ENCODE measurements at places on chromosomes 13 and 19.
A peak's percentile ranks its signal among the peaks of the same experiment; 100 is the strongest.

- DNase-seq = no peak
Measured at GRCh38 chr13:110162866-110163658, 143.9 kb downstream of the COL4A1 start.

DNA sequence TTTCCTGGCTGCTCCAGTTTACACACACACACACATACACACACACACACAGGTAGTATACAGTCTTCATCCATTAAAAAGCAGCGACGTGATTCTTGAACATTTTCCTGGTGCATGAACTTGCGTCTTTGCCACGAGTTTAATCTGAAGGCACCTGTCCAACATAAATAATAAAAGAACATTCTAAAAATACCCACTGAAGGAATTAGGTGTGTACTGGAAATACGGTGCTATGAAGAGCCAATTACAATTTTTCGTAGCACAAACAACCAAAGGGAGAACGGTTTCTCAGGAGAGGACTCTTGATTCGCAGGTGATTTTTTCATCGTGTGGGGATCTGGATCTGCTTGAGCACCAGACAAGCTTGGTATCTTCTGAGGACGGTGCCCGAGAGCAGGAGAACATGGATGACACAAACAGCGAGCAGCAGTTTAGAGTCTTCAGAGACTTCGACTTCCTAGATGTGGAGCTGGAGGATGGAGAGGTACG lies 61.2 kb downstream of the ZAR1L start:
- no peak for DNase-seq

DNA sequence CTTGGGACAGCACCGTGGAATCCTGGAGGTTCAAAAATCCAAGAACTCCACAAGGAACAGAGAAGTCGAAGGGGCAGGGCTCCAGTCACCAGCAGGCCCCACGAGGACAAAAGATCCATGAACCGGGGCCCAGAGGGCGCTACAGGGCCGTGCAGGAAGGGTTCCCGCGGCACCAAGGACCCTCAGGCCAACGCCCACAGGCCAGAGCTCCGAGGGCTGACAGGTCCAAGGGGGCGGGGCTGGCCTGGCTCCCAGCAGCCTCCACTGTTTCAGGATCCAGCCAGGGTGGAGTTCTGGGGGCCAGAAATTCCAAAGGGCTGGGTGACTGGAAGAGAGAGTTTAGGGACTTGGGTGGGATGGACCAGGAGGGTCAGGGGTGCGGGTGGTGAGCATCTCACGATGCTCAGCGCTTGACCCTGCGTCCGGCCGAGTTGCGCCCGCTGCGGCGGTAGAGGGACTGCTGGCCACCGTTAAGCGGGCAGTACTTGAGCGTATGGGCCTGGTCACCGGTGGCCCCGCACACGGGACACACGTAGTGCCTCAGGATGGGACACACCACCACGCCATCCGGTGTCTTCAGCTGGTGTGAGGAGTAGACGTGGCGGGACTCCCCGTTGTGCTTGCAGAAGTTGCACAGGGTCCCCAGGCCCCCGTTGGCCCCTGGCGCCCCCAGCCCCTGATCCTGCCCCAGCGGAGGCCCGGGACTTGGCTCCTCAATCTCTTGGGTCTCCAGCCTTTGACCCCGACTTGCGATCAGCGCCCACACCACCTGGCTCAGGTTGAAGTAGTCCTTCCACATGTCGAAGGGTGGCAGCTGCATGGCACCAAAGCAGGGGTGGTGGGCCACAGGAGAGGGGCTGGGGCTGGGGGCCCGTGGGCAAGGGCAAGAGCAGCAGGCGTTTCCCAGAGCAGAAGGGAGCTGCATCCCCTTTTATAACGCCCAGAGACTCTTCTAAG lies at the start of gene NANOS2:
TSS of gene NANOS2 (minus strand) at position 905 of the 957 bp plus-strand sequence. CDS start at position 820, 85 bp downstream.
- DNase-seq = peak; percentile 58

DNA sequence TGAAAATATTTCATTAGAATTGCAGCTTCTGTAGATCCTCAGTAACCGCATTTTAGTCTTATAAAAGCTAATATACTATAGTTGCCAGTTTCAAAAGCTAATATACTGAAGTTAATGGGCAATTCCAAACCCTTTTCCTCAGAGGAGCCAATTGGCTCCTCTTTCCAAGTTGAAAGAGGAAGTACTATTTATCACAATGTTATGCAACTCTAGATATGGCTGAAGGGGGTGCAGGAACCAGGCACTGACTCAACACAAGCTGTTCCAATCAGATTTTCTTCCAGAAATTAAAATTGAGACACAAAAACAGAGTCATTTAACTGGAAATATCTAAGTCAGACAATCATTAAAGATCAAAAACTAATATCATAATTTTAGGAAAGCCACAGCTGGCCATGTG lies 258.9 kb downstream of the PCDH20 start:
- DNase-seq = no peak

- DNase-seq = no peak
Measured at GRCh38 chr13:32627793-32628192, 41.5 kb downstream of the PDS5B start.

- peak; percentile 83 for DNase-seq
Measured at GRCh38 chr19:47436712-47437401, 17.5 kb upstream of the MEIS3 start.

- DNase-seq = no peak
Measured at GRCh38 chr13:72932250-72932649, 126.6 kb upstream of the KLF5 start.

DNA sequence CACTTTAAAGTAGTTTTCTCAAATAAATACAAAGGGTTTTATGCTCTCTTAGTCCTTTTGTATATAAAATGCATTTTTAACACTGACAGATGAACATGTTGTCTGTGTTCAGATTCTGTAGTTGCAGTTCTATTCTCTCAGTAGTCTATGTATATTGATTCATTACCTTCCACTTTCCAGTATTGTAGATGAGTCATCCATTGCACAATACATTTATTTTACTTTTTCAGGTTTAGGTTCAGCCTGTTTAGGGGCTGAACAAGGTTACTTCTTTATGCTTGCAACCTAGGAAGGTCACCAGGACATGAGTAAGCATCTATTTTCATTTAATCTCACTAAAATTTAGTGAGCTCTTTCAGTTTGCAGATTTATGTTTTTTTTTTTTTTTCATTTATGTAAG lies 173.6 kb downstream of the NALCN start:
- no peak for DNase-seq

GRCh38 chr19:38105574-38105973 lies 118.4 kb downstream of the DPF1 start:
- no peak for DNase-seq

DNA sequence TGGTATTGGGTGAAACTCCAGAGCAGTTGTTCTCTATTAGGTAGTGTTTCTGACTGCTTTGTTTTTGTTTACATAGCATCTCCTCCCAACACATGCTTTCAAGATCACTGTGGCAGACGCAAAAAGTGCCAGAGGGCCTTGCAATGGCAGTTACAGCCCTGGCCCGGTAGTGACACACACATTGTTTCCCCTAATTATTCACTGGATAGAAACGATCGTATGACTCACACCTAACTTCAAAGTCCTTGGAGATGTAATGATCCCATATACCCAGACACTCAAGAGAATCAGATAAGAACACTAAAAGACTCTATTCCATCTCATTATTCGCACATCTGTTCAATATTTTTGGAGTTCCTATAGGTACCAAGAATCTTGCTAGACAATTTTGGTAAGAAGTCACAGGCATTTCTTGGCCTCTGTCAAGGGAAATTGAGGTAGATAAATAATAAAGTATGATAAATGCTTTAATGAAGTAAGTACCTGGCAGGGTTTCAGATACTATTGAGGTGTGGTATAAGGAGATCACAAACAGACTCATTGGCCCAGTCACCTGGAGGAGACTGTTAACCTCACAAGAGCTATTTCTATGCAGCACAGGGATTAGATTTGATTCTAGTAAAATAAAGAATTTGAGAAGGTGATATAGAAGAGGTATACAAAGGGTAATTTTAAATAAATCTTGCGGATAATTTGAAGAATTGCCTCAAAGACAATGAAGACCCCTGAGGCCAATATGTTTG lies 485.3 kb downstream of the SLITRK6 start:
- peak; percentile 40 for DNase-seq

DNA sequence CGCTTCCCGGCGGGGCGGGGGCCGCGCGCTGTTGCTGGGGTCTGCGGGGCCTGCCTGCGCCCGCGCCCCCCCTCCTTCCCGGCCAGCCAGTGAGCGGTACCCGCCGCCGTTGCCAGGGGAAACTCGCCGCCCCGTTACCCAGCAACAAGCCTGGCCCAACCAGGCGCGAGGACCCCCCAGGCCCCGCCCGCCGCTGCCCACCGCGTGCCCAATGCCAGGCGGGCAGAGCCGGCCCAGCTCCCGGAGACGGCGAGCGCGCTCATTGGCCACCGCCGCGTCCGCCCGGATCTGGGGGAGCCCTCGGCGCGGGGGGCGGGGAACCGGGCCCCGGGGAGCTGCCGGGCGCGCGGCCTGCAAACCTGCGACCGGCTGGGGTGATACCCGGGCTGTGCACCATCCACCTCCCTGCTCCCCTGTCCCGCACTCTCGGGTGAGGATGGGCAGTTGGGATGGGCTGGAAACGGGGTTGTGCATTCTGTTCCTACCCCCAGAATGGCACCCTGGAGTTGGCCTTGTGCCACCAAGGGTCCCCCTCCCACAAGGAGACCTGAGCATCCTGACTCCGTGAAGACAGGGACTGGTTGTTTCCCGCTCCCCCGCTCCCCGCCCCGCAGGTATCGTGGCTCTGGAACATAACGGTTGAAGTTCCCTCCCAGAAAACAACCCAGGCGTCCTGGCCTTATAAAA lies 8.8 kb upstream of the BBC3 start:
- DNase-seq = no peak

GRCh38 chr13:103516015-103516795 lies 450.0 kb upstream of the SLC10A2 start:
- DNase-seq = no peak

GRCh38 chr13:79966493-79966895 lies 374.4 kb downstream of the SPRY2 start:
- no peak for DNase-seq

- DNase-seq = no peak
Measured at GRCh38 chr13:107421028-107421427, 794.3 kb downstream of the LIG4 start.

GRCh38 chr19:34351382-34351826 lies 13.6 kb upstream of the GPI start:
- no peak for DNase-seq

DNA sequence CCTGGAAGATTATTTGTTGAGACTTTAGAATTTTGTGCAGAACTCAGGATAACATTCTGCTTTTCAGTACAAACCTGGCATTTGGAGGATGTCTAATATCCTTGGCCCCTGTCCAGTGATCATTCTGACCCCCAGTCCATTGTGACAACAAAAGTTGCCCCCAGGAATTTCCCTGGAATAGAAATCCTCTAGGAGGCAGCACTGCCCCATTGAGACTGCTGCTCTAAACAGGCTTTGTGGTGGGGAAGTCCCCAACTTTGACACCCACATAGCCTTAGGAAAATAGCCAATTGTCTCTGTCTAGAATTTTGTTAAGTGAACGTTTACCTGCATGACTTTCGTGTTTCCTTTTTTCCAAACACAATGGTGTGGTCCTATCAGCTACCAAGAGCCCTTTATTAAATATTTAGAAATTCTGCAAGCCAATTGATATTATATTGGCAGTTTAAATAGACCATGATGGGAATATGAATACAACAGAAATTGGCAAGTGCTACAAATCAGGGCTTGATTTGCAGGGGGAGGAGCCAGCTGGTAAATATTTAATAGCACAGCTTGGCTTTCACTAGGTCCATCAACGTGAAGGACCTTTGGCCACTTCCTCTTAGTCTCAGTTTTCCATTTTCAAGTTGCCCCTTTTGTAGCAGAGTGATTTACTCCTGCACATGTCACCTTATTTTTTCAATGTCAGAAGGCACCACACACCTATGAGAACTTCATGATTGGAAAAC lies 451.7 kb downstream of the EFNB2 start:
- DNase-seq = no peak

DNA sequence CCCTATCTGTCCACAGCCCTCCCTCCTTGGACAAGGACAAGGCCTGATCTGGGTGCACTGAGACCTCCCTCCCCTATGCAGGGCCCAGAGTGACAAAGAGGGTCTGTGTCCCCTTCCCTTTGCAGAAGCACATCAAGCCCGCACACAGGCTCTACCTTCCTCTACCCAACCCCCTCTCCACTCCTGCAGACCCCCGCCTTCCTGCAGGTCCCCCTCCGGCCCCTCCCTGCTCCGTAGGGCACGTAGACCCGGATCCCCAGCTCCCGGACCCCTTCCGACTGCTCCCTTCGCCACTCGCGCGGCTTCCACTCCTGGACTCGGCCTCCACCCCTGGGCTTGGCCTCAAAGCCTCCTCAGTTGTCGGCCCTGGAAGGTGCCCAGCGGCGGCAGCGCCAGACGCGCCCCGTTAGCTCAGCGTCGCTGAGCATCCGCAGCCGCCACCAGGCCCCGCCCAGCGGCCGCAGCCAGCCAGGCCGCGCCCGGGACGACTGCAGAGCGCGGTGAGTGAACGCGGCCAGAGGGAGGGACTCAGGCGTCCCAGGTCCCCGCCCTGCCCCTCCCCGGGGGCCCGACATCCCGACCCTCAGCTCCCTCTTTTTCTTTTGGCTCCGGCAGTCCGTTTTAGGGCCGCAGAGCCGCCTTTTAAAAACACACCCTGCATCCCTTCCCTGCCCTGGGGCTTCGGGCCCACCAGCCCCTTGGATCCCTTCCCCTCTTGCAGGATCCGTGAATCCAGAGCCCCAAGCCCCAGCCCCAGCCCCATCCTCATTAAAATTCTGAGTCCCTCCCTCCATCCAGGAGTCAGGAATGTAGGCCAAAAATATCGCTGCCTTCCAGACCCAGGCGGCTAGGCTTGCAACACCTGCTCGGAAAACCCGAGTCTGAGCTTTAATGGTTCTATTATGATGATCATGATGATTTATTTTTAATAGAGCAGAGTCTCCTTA lies 1.5 kb upstream of the MYADM start:
- DNase-seq = no peak

- no peak for DNase-seq
Measured at GRCh38 chr13:48132961-48133360, 38.1 kb upstream of the MED4 start.

GRCh38 chr19:48368936-48369335 lies 4.8 kb downstream of the SYNGR4 start:
- DNase-seq = no peak

GRCh38 chr13:26909477-26909876 lies 148.9 kb upstream of the GPR12 start:
- DNase-seq = no peak

GRCh38 chr19:51772977-51773376 lies 12.0 kb downstream of the FPR2 start:
- DNase-seq = no peak

- DNase-seq = no peak
Measured at GRCh38 chr13:50448535-50448998, 394.9 kb downstream of the DLEU7 start.

GRCh38 chr13:71967990-71968389 lies 101.0 kb upstream of the DACH1 start:
- DNase-seq = no peak

- DNase-seq = no peak
Measured at GRCh38 chr13:92900446-92900845, 326.2 kb upstream of the GPC6 start.

GRCh38 chr19:38739440-38740256 lies 4.6 kb downstream of the CAPN12 start:
- DNase-seq = no peak

- DNase-seq = no peak
Measured at GRCh38 chr13:73967397-73968165, 166.6 kb downstream of the KLF12 start.
